CD4-positive, CD25-positive, alpha-beta regulatory T cell (primary cell): ENCODE measurements at places on chromosomes 13 and 19. TPM values are rescaled to one million over a fixed set of nuclear protein-coding genes. Genes with fewer than 3 reads are reported as not detected.
A peak's percentile ranks its signal among the peaks of the same experiment; 100 is the strongest.

SPATA13 gene
- 87.9 TPM for polyA plus RNA-seq

- DNase-seq, result peak; percentile 86
These were observed 18.3 kb downstream of the UBAC2 start for GRCh38 chr13:99218969-99219368.

GRCh38 chr19:43605875-43606568 lies 5.9 kb upstream of the SRRM5 start:
- no peak for DNase-seq

DIRAS1 gene
- polyA plus RNA-seq, result not detected

DNA sequence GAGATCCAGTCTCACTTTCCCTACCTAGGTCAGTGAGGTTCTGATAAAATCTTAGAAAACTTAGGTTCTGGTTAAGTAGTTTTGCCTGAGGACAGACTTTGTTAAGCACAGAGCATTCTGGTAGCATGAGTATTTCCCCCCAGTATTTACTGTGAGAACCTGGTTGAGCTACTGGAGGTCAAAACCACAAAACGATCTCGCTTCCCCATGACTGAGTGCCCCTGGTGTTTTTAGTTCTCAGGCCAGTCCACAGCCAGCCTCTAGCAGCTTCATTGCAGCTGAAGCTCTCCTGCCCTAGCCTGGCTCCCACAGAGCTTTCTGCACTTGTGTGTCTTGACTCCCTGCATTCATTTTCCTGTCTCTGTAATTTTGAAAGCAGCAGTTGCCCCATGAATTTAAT lies 1138.2 kb downstream of the UQCRFS1 start:
- no peak for DNase-seq

HIPK4 gene
- polyA plus RNA-seq, result not detected
